ENCODE measurements at places on chromosomes 4 and X.

DNA sequence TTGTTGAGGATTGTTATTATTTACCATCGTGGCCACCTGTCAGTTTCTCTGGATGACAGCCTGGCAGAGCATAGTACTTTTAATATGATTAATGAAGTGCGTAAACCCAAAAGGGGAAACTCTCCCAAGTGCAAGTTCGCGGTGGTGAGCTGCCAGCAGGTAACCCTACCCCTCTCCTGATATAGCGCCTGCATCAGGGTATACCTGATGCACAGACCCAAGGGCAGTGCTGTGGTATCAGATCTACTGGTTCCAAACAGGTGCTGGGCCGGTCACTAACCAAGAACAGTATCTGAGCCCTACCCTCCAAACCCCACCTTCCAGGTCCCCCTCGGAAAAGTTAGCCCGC is 1.6 kb downstream of the RNF150 start:
- DNase-seq = no peak

DNA sequence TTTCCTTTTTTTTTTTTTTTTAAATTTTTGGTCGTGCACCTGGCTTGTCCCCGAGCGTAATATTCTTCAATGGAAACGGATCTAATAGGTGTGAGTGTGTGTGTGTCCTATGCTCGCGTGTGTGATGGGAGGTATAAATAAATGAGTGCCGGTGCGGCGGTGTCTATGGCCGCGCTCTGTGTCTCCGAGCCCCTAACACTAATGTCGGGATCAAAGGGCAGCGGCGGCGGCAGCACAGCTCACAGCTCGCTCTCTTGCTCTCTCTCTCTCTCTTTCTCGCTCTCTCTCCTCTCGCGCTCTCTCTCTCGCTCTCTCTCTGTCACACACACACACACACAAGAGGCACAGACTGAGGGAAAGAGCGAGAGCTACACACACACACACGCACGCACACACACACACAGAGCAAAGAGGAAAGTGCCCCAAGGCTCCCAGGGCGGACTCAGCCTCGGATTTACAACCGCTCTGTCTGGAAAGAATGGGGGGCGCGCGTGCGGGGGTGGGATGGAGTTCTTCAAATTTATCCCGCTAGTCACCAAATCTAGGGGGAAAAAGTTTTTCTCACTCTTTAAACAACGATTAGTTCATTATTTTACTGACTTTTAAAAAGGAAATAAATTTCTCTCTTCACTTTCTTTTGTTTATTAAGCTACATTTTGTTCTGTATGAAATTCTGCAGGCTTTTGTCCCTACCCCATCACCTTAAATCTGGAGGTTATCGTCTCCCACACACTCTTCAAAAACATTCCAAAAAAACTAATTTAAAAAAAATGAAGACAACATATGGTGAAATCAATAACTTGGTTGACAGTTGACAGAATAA is at the start of gene ZNF827:
ZNF827 (minus strand) TSS at position 206 of the 823 bp plus-strand sequence. CDS start 416 bp downstream, outside the sequence.
- peak; percentile 48 for DNase-seq

DNA sequence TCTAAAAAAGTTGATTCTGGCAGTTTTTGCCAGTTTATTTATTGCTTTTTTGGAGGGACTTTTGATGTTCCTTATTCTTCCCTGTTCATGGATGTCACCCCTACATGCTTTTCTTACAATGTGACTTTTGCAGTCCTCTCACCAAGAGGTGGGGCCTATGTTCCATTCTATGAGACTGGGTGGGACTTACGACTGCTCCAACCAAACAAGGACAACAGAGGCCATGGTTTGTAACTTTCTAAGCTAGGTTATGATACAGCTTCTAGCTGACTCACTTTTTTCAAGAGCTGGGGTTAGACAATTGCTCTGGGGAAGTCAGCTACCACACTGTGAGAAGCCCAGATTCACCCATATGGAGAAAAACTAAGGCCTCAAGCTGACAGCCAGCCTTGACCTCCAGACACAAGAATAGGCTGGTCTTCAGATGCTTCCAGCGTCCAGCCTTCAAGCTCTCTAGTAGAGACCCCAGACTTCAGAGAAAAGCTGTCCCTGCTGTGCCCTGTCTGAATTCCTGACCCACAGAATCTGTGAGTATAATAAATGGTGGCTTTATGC is 39.5 kb downstream of the ENOPH1 start:
- DNase-seq = no peak

DNA sequence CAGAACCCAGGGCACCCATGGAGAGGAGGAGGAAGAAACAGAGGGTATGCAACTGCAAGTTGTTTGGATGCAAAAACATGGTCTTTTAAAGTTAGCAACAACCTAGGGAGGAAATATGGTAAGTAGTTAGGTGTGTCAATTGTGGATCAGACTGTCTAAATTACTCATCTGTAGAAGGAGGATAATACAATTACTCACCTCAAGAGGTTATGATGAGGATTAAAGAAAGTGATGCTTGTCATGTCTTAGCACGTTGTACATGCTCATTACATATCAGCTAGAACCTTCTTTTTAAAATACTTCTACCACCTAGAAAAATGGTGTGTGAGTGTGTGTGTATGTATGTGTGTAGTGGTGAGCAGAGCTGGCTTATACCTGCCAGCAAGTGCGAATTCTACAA is 2.3 kb upstream of the C1QTNF7 start:
- DNase-seq = no peak

DNA sequence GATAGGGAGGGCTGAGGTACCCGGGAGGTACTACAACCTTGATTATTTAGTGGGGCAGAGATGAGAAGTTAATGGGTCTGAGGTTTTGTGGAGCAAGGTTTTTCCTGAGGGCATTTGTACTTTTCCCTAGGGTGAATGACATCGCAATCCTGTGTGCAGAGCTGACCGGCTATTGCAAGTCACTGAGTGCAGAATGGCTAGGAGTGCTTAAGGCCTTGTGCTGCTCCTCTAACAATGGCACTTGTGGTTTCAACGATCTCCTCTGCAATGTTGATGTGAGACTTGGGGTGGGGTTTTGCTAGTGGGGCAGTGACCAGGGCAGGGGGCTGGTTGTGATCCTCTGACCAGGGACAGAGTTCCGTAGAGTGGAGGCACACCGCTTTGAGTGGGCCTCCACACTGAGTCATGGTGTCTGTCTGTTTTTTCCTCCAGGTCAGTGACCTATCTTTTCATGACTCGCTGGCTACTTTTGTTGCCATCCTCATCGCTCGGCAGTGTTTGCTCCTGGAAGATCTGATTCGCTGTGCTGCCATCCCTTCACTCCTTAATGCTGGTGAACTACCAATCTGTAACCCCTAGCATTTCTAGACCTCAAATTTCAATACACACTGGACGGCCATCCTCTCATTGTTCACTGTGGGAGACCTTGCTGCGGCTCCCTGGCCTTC is 9.9 kb downstream of the MED12 start:
- no peak for DNase-seq

Measured in RPMI8226 (cell line).